ENCODE measurements at places on chromosomes 7 and 10.

GRCh38 chr10:78804411-78805032, 264.2 kb upstream of the ZMIZ1 start:
- no peak for DNase-seq

DNA sequence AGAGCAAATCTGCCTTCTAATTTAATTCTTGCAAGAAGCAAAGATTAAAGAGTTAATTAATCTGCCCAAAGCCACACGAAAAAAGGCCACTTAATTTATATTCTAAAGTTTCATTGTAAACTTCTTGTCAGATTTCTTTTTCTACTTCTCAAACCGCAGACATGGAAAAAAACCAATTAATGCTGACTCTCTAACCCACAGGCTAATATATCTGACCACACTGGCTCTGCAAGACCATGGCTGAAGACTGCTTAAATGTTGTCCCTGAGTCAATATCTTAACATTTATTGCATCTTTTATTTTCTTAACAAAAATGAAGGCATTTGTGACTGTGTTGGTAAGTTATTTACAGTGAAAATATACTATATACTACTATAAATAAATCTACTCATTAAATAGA, 234.0 kb upstream of the SP8 start:
- DNase-seq = no peak

DNA sequence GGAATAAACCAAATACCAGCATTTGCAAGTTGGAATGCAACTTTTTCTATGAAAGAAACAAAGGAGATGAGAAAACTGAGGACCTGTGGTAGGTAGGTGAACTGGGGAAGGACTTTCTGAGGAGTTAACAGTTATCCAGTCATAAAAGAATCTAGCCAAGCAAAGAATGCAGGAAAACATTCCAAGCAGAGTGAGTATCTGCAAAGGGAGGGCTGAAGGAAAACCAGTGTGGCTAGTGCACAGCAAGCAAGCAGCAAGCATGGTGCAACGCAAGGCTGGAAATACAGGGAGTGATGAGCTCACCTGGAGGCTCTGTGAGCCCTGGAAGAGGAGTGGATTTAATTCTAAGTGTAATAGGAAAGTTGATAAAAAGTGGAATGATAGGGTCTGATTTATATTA, 44.0 kb downstream of the RTKN2 start:
- DNase-seq = no peak

DNA sequence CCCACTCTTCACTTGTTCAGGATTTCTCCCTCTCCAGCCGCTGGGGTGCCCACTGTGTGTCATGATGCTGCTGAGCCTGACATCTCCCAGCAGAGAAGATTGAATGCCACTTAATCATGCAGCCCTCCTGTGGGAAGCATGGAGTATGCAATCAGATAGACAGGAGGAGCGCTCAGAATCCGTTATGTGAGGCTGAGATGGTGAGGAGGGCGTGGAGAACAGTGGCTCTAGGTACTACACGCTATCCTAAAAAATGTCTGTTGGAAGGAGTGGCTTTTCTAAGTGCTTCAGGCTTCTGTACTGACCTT, 334.3 kb downstream of the LRMDA start:
- no peak for DNase-seq

DNA sequence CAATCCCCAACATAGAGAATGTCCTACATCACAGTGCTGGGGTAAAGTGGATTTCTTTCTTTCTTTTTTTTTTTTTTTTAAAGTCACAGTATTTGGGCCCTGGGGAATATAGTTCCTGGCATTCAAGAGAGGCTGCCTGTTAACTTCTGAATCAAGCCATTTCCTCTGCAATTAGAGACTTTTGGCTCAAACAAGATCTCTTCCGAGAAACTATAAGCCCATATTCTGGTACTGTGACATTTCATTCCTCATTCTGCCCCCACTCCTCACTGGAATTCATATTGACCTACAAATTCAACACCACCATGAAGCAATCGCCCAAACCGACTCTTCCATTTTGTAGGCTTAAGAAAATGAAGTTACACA, 187.4 kb downstream of the PHTF2 start:
- DNase-seq = no peak

DNA sequence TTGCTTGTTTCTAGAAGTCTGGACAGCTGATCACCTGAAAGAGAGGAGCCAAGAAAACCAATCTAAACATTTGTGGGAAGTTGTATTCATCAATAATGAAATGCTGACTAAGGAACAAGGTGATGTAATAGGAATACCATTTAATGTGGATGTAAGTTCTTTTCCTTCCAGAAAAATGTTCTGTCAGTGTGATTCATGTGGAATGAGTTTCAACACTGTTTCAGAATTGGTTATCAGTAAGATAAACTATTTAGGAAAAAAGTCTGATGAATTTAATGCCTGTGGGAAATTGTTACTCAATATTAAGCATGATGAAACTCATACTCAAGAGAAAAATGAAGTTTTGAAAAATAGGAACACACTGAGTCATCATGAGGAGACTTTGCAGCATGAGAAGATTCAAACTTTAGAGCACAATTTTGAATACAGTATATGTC, 39.8 kb upstream of the ZNF37A start:
- no peak for DNase-seq

- no peak for DNase-seq
Observed at GRCh38 chr10:5827841-5828240, 14.6 kb upstream of the GDI2 start.

DNA sequence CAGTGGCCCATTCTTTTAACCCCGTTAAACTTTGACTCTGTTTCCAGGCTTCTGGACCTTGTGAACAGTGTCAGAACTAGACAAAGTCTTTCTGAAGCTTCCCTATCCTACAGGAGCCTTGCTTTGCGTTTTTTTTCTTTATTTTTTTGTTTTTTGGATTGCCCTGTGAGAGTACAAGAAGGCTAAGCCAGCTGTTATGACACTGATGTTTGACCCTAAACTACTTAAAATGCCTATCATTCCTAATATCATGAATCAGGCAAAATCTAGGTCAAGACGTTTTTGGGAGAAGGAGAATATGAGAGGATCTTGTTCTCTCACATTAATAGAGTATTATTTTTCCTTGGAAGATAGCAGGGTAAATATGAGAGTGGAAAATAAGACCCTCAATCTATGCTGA, 79.8 kb downstream of the EPDR1 start:
- DNase-seq = no peak

- DNase-seq = no peak
Observed at GRCh38 chr10:130889240-130889639, 422.3 kb downstream of the TCERG1L start.

DNA sequence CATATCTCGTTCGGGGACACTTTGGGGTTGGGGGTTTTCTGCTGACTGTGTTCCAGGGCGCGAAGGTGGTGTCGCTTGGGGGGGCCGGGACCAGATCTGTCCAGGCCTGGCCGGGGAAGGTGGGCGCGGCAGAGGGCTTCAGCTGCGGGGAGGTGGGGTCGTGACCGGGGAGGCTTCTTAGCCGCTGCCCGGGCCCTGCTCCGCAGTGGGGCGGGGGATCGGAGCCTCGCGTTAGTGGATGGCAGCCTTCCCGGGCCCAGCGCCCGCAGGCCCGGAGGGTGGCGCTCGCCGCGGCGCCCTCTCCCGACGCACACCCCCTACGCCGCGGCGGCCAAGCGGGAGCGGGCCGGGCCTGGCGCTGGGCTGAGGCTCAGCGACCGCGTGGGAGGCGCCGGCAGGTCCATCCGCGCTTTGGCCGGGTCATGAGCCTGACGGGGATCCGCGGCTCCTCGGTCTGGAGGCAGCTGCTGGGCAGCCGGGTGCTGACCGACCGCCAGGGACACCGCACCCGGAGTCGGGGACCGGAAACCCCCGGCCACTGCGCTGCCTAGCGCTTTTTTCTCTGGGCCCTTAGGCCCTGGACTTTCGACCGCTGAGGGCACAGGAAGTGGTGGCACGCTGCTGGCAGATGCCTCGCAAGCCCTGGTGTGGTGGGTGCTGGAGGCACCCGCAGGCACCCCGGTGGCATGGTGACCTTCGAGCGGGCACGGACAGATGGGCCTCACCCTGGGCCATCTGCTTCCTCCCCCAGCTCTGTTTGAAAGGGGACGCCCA, 1.2 kb downstream of the AGAP3 start:
- no peak for DNase-seq

DNA sequence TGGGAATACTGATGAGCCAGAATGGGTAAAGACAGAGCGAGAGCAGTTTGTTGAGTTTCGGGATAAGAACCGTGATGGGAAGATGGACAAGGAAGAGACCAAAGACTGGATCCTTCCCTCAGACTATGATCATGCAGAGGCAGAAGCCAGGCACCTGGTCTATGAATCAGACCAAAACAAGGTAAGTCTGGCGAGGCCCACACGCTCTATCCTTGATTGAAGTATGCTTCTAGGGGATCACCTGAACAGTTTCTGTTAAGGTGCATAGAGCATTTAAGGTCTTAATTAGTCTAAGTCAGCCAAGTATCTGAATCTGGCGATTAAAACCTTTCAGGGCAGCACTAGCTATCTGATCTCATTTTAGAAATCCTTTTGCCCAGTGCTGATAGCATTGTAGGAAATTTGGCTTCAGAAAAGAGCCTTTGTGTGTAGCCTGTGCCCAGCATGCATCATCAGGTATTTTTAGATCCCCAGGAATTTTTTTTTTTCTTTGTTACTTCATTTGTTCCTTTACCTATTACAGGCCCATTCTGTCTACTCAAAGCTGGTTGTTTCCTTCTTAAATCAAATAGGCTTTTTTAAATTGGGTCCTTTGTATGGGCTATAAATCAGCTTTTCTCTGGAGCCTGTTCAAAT, 8.0 kb downstream of the OPN1SW start:
- no peak for DNase-seq
